ENCODE measurements at places on chromosomes 6 and 20.

DNA sequence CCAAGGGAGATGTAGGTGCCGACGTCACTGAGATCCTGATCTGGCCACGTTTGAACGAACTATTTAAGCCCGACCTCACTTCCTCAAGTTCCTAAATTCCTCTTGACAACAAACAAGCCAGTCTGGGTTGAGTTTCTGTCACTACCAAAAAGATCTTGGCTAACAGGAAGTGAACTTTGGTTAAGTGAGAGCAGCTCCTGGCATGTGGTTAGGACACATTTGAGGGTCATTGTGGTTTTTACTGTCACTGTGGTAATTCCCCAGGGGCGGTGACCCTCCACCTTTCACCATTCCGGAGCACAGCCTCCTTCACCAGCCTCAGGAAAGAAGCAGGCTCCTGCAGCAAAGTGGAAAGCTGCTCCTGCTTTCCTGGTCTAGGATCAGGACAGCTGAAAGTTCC lies 43.1 kb upstream of the ZNF831 start:
- no peak for DNase-seq

GRCh38 chr20:41050361-41051008 lies 21.9 kb downstream of the TOP1 start:
- no peak for DNase-seq

DNA sequence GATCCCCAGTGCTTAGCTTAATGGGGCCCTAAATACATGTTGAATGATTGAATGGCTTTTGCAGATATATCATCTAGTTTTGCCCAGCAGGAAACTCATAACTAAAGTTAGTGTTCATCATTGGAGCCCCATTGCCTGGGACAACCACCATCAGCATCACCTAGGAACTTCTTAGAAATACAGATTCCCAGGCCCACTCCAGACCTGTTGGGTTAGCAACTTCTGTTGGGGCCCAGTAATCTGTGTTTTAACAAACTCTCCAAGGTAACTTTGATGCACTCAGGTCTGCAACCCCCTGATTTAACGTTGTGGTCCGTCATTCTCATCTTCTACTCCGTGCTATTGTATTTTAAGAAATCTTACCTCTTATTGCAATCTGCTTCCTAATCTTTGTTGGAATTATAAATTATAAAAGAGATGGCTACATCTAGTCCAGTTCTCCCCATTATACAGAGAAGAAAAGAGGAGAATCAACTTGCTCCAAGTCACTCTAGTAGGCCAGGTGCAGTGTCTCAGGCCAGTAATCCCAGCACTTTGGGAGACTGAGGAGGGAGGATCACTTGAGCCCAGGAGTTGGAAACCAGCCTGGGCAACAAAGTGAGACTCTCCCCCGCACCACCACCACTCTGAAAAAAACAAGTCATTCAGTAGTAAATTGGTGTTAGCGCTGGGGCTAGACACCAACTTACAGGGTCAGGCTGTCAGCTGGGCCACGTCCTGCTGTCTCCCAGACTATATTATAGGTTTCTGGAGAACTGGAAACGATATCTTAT lies 13.7 kb downstream of the FOXP4 start:
- DNase-seq = no peak

- DNase-seq = no peak
Measured at GRCh38 chr6:37049758-37050044, 44.2 kb downstream of the FGD2 start.

DNA sequence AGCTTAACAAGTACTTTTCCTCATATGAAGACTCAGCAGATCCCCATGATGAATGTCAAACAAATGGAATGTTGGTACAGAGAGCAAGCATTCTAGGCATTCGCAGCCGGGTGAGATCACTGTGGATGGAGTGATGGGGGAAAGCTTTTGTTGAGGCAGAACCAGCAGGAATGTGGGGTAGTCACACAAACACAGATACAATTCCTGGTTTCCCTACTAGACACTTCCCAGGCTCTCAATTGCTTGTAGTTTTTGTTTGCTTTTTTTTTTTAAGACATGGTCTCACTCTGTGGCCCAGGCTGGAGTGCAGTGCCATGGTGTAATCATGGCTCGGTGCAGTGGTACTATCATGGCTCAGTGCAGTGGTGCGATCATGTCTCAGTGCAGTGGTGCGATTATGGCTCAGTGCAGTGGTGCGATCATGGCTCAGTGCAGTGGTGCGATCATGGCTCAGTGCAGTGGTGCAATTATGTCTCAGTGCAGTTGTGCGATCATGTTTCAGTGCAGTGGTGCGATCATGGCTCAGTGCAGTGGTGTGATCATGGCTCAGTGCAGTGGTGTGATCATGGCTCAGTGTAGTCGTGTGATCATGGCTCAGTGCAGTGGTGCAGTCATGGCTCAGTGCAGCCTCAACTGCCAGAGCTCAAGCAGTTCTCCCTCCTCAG lies 15.4 kb upstream of the IER3 start:
- DNase-seq = no peak

- no peak for DNase-seq
Measured at GRCh38 chr20:40191573-40191972, 497.5 kb downstream of the MAFB start.

GRCh38 chr20:62792182-62792939 lies 3.9 kb upstream of the MRGBP start:
- no peak for DNase-seq

GRCh38 chr20:375265-375889 lies 5.2 kb upstream of the TRIB3 start:
- no peak for DNase-seq

DNA sequence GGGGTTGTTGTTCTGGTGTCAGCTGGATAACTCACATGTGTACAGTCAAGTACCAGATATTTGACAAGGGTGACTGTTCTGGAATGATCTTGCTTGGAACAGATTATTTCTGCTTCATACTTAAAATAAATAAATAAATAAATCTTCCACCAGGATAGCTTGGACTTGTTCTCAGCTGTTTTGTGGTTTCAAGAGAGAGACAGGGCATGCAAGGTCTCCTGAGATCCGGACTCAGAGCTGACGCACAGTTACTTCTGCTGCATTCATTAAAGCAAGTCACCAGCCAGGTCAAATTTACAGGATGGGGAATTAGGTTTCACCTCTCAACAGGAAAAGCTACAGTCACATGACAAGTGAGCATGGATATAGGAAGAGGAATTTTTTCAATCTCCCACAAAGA lies 285.0 kb upstream of the SPTLC3 start:
- DNase-seq = no peak

GRCh38 chr6:142326540-142326939 lies 24.7 kb downstream of the ADGRG6 start:
- DNase-seq = no peak

DNA sequence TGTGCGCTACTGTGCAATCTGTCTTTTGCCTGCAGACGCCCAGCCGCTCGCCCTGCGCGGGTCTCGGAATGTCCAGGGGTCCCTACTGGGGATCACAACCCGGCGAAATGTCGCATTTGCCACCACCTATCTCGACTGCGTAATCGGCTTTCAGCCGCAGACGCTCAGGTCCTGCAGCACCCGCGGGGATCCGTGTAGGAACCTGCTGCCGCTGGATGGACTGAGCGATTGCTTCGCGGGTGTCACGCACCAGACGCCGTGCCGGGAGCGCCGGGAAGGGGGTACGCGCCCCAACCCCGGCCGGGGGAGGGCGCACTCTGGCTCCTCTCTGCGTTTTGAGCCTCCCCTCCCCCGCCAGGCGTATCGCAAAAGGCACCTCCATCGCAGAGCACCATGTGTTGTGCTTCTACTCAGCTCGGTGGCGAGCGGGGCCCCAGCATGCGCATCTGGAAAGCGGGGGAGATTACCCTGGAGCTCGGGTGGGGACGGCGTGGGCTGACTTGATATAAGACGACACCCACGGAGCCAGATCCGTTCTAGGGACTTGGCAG lies 747 bp upstream of the PTPRA start:
- peak; percentile 55 for DNase-seq

DNA sequence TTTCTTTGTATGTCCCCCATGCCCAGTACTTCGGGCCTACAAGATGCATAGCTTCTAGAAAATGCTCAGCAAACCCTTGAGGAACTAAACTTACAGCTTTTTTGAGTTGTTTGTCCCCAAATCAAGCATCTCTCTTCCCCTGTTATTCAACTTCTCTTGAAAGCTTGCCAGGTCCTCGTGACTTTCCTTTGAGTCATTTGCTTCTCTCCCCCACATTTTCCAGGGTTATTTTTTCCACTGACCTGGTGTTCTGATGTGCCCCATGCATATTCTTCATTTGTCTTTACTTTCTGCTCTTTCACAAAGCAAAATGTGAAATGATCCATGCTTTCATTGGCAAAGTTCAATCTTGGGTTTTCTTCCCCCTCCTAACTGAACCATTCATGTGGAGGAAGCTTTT lies 204.8 kb downstream of the TFAP2A start:
- no peak for DNase-seq

DNA sequence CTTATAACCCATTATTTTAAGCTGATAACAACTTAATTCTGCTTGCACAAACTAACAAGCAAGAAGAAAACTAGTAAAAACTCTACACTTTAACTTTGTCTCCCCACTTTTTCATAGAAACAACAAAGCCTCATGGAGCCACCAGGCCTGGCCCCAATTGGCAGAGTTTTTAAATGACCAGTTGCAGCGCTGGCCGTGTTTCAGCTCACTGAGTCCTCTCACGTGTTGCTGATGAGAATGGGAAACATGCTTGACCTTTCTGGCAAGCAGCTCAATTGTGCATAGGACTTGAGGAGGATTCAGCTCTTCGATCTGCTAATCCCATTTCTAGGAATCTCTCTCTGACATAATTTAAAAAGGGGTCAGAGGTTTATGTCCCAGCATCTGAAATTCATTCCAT lies 24.5 kb upstream of the GRM4 start:
- DNase-seq = no peak

- DNase-seq = no peak
Measured at GRCh38 chr20:62627901-62628612, 14.2 kb upstream of the SLCO4A1 start.

DNA sequence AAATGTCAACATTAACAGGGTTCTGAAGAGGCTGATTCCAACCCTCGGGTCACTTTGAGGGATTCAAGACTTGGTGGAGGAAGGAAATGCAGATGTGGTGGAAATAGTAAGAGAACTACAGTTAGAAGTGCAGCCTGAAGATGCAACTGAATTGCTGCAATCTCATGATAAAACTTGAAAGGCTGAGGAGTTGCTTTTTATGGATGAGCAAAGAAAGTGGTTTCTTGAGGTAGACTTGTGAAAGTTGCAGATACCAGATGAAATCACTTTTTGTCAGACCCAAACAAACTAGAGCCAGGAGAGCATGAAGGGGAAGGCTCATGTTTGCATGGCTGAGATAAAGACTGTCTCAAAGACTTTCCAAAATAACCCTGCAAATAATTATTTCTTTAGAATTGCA lies 16.2 kb downstream of the ANKRD6 start:
- no peak for DNase-seq

- no peak for DNase-seq
Measured at GRCh38 chr20:64238851-64239387, 16.6 kb upstream of the PCMTD2 start.

GRCh38 chr6:130534627-130535026 lies 168.8 kb downstream of the TMEM200A start:
- no peak for DNase-seq

DNA sequence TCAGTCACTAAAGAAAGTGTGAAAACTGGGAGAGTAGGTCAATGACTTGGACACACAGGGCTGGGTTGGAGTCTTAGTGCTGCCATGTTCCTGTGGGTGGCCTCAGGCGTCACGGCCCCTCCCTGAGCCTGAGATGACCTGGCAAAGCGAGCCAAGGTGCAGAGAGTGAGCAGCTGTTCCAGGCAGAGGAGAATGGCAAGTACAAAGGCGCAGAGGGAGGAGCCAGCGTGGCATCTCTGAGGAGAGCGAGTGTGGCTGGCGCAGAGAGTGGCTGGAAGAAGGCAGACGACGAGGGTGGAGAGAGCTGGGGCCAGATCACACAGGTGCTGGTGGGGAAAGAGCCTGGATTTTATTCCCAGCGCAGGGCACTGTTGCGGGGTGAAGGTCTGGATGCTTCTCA lies 20.6 kb upstream of the CHMP4B start:
- DNase-seq = no peak

GRCh38 chr6:80357081-80357480 lies 250.6 kb downstream of the BCKDHB start:
- no peak for DNase-seq

DNA sequence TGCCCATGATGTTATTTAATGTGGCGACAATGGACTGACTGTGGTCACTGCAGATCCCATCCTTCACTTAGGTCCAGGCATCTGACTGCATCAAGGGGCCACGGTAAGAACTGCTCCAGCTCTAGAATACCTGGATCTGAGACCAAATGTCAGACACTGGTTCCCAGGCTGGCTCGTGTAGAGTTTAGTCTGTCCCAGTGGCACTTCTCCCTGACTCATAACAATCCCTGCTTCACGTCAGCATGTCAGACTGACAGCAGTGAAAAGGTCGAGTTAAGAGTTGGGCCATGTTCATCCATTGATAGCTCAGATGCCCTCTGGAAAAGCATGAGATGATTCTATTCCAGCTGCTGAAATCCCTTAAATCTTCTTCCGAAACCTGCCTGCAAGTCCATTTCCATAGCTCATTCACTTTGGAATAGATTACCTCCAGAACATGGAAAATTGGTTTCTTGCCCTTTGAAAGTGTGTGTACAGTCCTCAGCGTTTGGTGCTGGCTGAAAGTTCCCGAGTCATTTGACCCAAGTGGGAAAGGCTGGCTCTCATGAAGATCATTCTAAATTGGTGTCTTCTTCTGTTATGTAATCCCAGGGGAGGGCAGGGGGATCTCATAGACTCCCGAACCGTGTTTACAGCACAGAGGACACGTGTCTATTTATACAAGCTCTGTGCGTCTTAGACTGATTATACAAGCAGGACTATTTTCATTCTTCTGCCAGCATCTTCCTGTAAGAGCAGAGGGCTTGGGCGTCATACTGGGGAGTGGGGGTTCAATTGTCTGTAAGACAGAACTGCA lies 160.8 kb downstream of the ZDHHC14 start:
- DNase-seq = no peak

DNA sequence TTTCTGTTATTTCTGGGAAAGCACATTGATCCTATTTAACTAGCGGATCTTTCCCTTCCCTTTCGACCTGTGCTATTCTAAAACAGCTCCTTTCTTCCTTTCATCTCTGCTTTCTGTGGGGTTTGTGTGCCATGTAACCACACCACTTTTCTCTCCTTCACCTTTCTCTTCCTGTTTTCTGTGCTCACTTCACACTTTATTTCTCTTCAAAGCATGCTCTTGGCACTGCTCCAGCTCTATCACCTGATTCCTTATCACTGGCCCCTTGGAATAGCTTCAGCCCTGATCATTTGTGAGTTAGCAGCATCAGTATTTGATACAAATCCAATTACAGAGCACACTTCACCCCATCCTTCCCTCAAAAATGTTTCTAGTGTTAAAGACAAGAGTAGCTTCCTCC lies 8.1 kb upstream of the METTL24 start:
- no peak for DNase-seq

DNA sequence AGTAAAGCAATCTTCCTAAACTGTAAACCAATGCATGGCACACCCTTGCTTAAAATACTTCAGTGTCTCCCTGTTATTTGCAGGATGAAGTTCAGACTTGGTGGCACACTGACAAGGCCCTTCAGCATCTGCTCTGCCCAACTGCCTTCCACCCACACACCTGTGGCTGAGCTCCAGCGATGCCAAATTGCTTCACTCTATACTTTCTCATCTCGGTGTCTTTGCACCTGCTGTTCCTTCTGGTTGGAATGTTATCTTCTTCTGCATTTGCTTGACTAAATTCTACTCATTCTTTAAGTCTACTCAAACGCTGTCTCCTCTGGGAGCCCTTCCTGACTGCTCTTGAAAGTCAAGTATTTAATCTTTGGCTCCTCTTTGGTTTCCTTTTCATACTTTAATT lies 100.1 kb upstream of the SUPT3H start:
- DNase-seq = no peak
